PC-3 (cell line): ENCODE measurements at places on chromosomes 6 and 20. TPM values are rescaled to one million over a fixed set of nuclear protein-coding genes. Genes with fewer than 3 reads are reported as not detected.
A peak's percentile ranks its signal among the peaks of the same experiment; 100 is the strongest.

GRCh38 chr6:12137480-12137879 is 125.4 kb downstream of the HIVEP1 start:
- H3K4me1 ChIP-seq, result peaks cover 31% of the 10 kb centered on the region
- peak overlapping the region; percentile 49 for H3K4me3 ChIP-seq
- H3K27ac ChIP-seq, result peak overlapping the region; percentile 80

- H3K4me3 ChIP-seq, result no peak overlapping the region
- no peaks in the 10 kb centered on the region for H3K36me3 ChIP-seq
- no peak overlapping the region for H3K27ac ChIP-seq
- peaks cover 55% of the 10 kb centered on the region for H3K27me3 ChIP-seq
Observed at GRCh38 chr6:107493158-107494057, 3.5 kb downstream of the SOBP start.

DNA sequence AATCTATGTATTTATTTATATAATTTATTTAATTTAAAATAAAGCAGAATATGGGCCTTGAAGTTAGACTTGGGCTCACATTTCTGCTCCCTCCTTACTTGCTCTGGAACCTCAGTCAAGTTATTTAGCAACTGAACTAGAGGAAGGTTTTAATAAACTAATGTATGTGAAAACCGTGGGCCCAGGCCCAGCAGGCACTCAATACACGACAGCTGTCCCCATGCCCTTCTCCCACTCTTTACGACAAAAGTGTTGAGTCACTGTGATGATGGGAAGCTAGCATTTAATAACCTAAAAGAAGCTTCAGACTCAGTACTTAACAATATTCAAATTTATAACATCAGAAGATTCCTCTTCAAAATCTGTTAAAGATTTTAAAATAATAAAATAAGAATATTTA is 46.7 kb downstream of the SERAC1 start:
- H3K36me3 ChIP-seq, result no peaks in the 10 kb centered on the region
- peaks cover 13% of the 10 kb centered on the region for H3K4me1 ChIP-seq
- no peak overlapping the region for H3K27ac ChIP-seq
- no peak overlapping the region for H3K4me3 ChIP-seq
- H3K27me3 ChIP-seq, result no peaks in the 10 kb centered on the region

DNA sequence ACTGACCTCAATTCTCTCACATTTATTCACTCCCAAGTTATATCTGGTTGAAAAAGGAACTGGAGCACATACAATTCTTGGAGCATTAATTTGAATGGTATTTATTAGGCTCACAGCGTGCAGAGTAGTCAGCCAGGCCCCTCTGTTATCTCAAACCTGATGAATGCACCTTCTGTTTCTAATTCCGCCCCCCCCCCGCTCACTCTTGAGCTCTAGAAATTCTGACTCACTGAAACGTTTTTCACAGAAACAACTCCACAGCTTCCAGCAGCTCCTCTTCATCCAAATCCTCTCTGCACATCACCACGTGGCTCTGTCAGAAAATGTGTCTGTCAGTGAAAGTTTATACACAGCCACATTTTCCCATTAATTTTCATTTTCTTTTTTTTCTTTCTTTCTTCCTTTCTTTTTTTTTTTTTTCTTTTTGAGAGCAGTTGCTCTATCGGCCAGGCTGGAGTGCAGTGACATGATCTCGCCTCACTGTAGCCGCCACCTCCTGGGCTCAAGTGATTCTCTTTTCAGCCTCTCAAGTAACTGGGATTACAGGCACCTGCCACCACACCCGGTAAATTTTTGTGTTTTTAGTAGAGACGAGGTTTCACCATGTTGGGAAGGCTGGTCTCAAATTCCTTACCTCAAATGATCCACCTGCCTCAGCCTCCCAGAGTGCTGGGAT is 109.4 kb downstream of the TBXT start:
- no peaks in the 10 kb centered on the region for H3K27me3 ChIP-seq

- no peak overlapping the region for H3K4me3 ChIP-seq
- DNase-seq, result peak; percentile 71
- H3K4me1 ChIP-seq, result peaks cover 5% of the 10 kb centered on the region; the same call in 1 of the 2 replicates
- H3K27me3 ChIP-seq, result no peaks in the 10 kb centered on the region
Observed at GRCh38 chr6:14520029-14520428, 402.5 kb downstream of the CD83 start.

DNA sequence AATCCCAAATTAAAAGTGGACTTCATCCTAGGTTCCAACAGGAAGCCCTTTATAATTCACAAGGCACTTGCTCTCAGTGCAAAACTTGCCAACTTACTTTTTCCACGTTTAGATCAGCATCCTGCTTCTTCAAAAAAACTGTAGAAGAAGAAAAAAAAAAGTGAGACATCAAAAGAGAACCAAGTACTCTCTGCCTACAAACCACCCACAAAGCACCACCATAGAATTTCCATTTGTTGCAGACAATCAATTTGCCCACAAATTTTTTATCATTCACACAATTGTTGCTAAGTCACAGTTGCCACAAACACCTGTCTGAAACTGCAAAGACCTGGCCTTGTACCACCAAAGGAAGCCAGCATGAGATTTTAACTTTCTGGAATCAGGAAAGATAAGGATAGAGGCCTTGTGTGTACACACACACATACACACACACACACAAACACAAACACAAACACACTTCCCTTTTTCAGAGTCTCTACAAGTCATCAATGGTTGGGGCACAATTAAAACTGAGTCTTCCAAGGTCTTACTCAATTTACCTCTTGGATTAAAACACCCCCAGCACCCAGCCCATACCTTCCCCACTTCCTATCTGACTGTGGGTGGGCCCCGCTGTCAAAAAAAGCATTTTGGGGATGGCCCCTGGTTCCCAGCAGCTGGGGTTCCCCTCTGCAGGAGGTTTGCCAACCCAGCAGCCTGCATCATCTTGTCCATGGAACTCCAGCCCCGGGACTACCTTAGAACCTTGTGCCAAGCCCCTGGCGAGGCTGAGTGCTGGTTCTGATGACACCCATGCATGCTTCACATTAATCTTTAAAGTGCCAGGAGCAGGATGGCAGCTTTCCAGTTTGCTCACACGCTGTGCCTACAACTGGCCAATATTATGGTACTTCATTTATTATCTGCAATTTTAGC is 26.5 kb downstream of the FYN start:
- H3K4me1 ChIP-seq, result peaks cover 8% of the 10 kb centered on the region
- no peak for DNase-seq
- no peaks in the 10 kb centered on the region for H3K27me3 ChIP-seq
- H3K36me3 ChIP-seq, result no peaks in the 10 kb centered on the region
- no peak overlapping the region for H3K27ac ChIP-seq
- no peak overlapping the region for H3K4me3 ChIP-seq

GRCh38 chr20:46948081-46948480 is 53.4 kb downstream of the EYA2 start:
- H3K36me3 ChIP-seq, result no peaks in the 10 kb centered on the region
- no peak overlapping the region for H3K4me3 ChIP-seq
- no peaks in the 10 kb centered on the region for H3K27me3 ChIP-seq
- no peak overlapping the region for H3K27ac ChIP-seq
- DNase-seq, result no peak
- H3K4me1 ChIP-seq, result peaks cover 16% of the 10 kb centered on the region

GRCh38 chr6:136359851-136360250 is 70.2 kb upstream of the BCLAF1 start:
- H3K27ac ChIP-seq, result no peak overlapping the region
- H3K4me3 ChIP-seq, result no peak overlapping the region
- DNase-seq, result no peak
- H3K27me3 ChIP-seq, result no peaks in the 10 kb centered on the region

GRCh38 chr6:13523826-13524622 is 36.6 kb upstream of the GFOD1 start:
- peaks cover 15% of the 10 kb centered on the region for H3K4me1 ChIP-seq
- H3K4me3 ChIP-seq, result no peak overlapping the region
- no peak overlapping the region for H3K27ac ChIP-seq

- H3K4me1 ChIP-seq, result no peaks in the 10 kb centered on the region
- DNase-seq, result no peak
- no peak overlapping the region for H3K27ac ChIP-seq
Observed at GRCh38 chr6:104669483-104669882, 190.2 kb downstream of the HACE1 start.

- DNase-seq, result no peak
- H3K36me3 ChIP-seq, result no peaks in the 10 kb centered on the region; the same call in none of the 2 replicates
- H3K4me3 ChIP-seq, result no peak overlapping the region
- H3K27ac ChIP-seq, result no peak overlapping the region
Observed at GRCh38 chr6:150940941-150941340, 75.4 kb downstream of the MTHFD1L start.

DNA sequence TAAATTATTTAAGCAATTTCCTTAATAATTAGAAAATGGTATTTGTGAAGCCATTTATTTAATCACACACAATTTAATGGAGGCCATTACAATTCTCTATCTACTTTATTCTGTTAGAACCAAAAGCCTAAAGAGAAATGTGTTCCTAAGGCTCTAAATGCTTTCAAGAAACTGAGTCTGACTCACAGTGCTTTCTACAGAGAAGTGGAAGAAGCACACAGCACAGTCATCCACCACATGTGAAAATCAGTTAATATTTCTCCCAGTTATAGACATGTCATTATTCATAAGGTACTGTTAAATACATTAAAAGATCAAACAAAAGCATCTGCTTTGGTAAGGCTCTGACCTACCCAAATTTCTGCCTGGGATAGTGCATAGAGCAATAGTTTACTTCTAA is 214.4 kb downstream of the ALDH8A1 start:
- H3K27ac ChIP-seq, result no peak overlapping the region
- H3K4me1 ChIP-seq, result peaks cover 5% of the 10 kb centered on the region; the same call in 1 of the 2 replicates
- H3K4me3 ChIP-seq, result no peak overlapping the region

DNA sequence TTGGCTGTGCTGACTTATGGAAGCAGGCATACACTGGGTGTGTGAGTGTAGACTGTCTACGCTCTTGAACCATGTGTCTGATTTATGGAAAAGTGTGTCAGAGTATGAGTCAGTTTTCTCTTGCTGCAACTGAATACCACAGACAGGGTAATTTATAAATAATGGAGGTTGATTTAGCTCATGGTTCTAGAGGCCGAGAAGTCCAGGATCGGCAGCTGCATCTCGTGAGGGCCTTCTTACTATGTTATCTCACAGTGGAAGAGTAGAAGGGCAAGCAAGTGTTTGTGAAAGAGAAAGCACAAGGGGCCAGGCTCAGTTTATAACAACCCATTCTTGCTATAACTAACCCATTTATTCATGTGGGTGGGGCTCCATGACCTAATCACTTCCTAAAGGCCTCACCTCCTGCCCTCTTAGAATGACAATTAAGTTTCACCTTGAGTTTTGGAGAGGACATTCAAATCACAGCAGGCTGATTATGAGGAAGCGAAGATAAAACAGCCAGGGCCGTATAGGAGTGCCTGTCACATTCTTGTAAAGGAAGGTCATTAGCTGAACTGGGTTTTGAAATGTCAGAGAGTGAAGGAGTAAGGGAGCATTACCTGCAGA is 6.7 kb downstream of the GPR31 start:
- H3K4me3 ChIP-seq, result no peak overlapping the region
- no peak for DNase-seq
- H3K27ac ChIP-seq, result no peak overlapping the region

Gene SLC13A3
- not detected in 2 replicates for total RNA-seq

Gene ATRN
- total RNA-seq, result 26.1 and 29.6 TPM in 2 replicates

Gene STMND1
- not detected in 2 replicates for total RNA-seq

Gene PNPLA1
- 0.29 TPM in 1 of 2 replicates, not detected in the other for total RNA-seq

Gene POU5F1
- total RNA-seq, result not detected in 2 replicates
